ENCODE measurements at places on chromosomes 2 and 18.
A peak's percentile ranks its signal among the peaks of the same experiment; 100 is the strongest.

GRCh38 chr2:45993476-45993991 lies 303.7 kb upstream of the EPAS1 start:
- peak; percentile 85 for DNase-seq

DNA sequence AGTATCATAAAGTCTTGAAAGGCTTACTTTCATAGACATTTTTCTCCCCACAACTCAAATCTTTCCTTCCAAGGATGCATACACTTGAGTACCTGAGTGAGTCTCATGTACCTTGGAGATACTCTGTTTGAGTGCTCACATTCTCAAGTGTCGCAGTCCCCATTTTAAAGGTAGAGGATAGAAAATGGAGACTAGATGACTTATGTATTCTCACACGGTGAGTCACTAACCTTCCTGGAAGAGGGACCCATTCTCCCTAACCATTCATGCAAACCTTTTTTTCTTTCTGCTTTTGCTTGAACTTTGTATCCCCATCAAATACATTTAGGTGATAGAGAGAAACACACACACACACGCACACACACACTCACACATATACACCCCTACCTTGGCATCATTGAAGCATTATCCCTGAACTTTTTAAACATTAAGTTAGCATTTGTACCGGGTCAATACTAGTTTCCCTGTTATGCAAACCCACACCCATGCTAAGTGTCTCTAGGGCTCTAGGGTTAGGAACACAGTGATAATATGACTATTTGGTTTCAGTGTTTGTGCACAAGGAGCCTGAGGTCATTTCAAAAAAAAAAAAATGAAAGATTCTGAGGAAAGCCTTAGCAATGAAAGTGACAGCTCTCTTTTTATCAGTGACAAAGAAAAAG lies 236.2 kb downstream of the IKZF2 start:
- peak; percentile 21 for DNase-seq

DNA sequence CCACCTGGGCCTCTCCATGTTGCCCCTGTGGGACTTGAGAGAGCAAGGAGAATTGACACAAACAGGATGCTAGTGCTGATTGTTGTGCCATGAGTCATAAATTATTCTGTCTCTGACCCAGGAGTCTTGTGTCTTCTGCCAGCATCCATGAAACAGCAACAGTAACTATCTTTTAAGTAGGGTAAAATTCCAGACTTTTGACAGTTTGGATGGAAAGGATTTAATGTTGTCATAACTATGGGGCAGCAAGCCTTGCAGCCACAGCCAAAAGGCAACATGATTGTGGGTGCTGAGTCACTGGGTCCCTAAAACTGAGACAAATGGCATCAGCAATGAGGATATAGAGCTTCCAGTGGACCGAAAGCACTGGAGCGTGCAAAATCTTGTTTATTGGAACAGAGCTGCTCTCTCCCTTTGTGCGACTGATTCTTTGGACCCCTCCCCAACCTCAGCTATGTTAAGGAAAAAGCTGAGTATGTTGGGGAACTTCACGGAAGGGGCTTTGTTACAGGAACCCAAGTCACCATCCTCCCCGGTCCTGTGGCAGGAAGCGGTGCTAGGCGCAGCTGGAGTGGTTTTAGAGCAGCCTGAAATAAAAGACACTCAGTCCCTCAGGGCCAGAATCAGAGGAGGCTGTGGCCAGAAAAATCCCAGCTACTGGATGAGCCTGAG lies 9.6 kb upstream of the ITPRIPL1 start:
- DNase-seq, result peak; percentile 65

GRCh38 chr2:97812931-97813330 lies 99.6 kb downstream of the ZAP70 start:
- no peak for DNase-seq

DNA sequence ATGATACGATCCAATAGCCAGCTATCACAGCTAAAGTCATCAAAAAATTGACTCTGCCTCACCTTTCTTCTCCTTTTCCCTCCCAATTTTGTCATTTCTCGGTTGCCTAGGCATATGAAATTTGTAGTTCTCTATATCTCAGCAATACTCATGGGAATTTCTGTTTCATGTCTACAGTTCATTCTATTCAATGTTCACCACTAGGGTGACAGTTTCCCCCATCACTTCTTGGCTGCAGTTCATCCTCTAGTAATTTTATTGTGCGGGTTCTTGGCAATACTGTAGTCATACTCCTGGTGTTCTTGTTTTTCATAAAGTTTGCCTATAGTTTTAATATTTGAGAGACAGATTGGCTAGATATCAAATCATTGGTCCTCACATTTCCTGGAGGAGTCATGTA lies 872.2 kb upstream of the ID2 start:
- no peak for DNase-seq

DNA sequence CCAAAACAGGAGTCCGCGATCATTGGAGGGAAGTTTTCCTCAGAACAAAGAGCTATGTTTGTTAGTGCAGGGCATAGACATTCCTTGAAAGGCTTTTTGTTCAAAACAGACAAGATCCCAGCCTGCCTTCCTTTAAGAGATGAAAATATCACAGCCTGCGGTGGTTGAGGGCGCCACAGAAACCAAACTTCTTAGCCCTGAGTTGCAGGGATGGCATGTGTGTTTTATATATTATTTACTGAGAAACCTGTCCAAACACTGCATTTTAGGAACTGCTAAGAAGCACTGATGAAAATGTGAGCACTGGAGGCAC lies 57.5 kb upstream of the TMEM178A start:
- no peak for DNase-seq

DNA sequence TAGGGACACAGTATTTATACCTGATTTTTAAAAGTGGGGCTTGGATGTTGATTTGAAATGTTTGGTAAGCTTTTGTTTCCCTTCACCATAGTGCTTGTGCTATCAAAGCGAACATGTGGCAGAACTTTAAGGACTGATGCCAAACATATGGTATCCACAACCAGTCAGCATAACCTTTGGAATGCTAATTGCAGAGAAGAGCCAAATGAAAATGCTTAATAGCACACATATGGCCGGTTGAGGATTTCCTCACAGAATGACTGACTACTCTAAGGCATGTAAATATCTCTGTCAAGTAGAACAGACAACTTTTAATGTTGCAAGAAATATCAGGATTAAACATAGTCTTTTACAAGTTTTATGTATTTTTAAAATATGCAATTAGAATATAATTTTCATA lies 120.9 kb upstream of the COL3A1 start:
- no peak for DNase-seq

GRCh38 chr2:19664646-19665045 lies 237.1 kb downstream of the TTC32 start:
- no peak for DNase-seq

GRCh38 chr18:31931886-31932240 lies 11.1 kb downstream of the TRAPPC8 start:
- no peak for DNase-seq

- DNase-seq, result no peak
Measured at GRCh38 chr2:12979066-12979465, 262.3 kb downstream of the TRIB2 start.

- DNase-seq, result no peak
Measured at GRCh38 chr2:165576409-165577154, 107.1 kb downstream of the CSRNP3 start.

DNA sequence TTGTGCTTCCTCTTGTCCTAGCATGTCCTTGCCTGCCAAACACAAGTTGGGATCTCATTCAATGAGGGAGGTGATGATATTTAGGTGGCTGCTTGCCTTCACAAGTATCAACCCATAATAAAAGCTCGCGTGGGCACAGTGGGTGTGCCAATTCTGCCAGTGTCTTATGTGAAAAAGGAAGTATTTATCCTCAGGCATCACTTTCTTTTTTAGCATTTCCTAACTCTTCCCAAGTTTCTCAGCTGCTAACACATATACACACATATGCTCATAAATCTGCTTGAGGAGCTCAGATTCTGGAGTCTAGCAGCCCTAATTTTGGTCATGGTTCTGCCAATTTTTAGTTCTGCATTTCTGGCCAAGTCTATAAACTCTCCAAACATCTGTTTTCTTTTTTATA lies 319.5 kb upstream of the HNMT start:
- no peak for DNase-seq

- no peak for DNase-seq
Measured at GRCh38 chr2:165627470-165627869, 158.0 kb downstream of the CSRNP3 start.

- DNase-seq, result peak; percentile 31
Measured at GRCh38 chr2:227545990-227546389, 52.7 kb upstream of the SCYGR2 start.

- no peak for DNase-seq
Measured at GRCh38 chr2:205357732-205358131, 324.6 kb upstream of the NRP2 start.

GRCh38 chr2:222332116-222332515 lies 33.3 kb upstream of the PAX3 start:
- no peak for DNase-seq

GRCh38 chr2:36406296-36406695 lies 50.7 kb downstream of the CRIM1 start:
- DNase-seq, result no peak

DNA sequence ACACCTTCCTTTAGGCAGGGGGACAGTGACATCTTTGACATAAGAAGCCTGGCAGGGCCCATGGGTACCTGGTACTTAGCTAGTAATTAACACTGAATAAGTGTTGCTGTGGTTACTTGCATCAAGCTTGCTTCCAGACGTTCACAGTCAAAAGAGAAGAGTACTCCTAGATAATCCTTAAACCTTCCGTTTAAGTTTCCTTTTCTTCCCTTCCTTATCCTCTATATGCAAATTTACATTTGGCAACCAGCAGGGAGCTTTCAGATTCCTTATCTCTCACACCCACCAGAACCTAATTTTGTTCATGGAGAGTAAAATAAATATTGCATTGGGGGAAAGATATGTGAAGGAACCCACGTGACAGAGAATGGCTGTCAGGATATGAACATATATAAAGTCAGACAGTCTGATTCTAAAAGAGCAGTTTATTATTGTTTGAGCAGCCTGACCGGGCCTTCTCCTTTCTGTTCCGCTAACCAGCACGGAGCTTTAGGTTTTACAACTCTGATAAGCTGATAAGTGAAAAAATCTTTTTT lies 7.8 kb upstream of the RAB31 start:
- no peak for DNase-seq

GRCh38 chr2:239806758-239807434 lies 218.2 kb downstream of the NDUFA10 start:
- DNase-seq, result no peak

DNA sequence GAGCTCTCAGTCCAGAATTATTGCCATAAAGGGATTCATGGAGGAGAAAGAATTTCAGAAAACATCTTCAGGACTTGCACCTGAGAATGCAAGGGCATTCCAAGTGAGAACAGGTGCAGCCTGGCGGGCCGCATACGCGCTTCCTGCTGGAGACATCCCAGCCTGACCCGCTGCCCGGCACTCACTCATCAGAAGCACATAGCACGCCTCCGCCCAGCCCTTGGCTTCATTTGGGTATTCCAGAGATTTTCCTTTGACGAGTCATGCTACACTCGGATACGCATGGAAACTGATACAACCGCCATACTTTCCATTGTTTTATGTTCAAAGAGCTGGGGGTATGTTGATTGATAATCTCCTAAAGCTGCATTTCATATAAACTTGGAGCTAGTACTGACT lies 228.0 kb upstream of the ID2 start:
- no peak for DNase-seq

DNA sequence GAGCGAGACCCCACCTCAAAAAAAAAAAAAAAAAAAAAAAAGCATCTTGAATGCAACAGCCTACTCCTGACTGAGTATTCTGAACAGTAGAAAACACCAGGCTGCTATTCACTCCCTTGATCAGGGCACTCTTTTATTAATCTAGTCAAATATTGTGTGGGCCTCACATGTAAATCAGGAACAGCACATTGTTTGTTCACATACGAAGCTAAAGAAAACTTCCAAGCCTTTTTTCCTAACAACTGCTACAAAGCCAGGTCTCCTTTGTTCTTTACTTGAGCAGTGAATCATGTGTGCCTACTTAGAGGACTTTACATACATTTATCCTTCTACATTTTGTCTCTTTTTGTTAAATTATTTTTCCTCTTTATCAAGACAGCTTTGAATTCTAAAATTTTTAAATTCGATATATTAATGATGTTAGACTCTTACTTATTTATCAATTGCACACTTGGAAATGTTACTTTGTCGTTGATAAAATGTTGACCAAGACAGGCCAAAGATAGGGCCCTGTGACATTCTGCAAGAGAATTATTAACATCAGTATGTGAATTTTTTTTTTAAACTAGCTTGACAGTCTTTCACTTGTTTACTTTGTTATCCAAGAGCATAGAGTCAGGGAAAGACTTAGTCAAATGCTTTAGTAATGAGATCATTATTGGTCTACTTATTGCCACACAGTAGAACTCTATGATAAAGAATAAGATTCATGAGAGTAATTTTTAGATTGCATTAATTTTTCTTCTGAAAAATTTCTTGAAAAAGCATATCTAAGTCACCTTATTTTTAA lies 13.2 kb downstream of the SPATS2L start:
- no peak for DNase-seq

GRCh38 chr18:31610286-31611205 lies 18.9 kb downstream of the TTR start:
- peak; percentile 30 for DNase-seq

- peak; percentile 38 for DNase-seq
Measured at GRCh38 chr18:23067236-23067635, 68.0 kb upstream of the CABLES1 start.

- DNase-seq, result no peak
Measured at GRCh38 chr2:219510512-219511135, 3.7 kb upstream of the ASIC4 start.

DNA sequence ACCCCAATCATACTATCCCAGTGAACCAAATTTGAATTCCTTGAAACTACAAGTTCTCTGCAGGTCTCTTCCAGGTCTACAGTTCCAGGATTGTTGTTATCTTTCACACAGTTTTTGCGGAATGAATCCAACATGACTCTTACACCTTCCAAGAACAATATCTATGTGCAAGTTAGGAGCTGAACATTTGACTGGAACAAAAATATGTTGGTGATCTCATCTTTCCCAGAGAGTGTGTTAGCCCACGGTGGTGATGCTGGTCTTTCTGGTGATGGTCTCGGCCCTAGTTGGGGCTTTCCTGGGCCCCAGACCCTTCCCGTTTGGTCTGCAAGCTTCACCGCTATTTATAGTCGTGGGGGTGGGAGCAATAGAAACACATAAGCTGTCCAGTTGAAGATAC lies 173.7 kb downstream of the TPGS2 start:
- DNase-seq, result no peak
